Stimulated activated CD8-positive, alpha-beta memory T cell treated with anti-CD3 and anti-CD28 coated beads, Interleukin-7, amount 100 ng/mL, for 1 hour (primary cell): ENCODE measurements at places on chromosomes 4 and X.

DNA sequence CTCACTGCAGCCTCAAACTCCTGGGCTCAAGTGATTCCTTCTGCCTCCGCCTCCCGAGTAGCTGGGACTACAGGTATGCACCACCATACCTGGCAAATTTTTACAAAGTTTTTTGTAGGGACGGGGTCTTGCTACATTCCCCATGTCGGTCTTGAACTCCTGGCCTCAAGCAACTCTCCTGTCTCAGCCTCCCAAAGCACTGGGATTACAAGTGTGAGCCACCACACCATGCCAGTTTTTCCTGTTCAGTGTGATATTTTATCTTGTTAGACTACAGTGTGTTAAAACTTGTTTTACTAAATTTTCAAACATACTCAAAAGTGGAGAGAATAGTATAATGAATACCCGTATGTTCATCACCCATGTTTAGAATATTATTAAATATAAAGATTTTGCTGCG, 12.1 kb downstream of the HPRT1 start:
- no peak for DNase-seq

- DNase-seq = no peak
These were observed 26.3 kb downstream of the PDHA1 start for GRCh38 chrX:19370061-19370460.

GRCh38 chr4:78357122-78357521, 194.4 kb upstream of the ANXA3 start:
- DNase-seq = no peak

GRCh38 chr4:166144607-166145006, 271.6 kb downstream of the TLL1 start:
- DNase-seq = no peak

DNA sequence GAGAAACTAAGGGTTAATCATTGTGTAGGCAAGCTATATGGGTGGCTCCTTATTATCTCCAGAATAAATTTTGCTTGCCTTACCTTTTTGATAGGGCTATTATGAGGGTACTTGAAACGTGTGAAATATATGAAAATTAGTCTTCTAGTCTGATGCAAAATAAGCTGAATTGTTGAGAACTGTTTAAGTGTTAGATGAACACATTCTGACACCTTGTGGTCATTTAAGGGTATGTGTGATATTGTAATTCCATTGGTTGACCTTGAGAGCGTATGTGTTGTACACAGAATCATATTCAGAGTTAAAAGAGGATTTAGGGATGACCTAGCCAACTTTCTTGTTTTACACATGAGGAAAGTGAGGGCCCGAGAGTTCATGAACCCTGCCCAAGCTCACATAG, 44.6 kb upstream of the LINC00632 start:
- no peak for DNase-seq

DNA sequence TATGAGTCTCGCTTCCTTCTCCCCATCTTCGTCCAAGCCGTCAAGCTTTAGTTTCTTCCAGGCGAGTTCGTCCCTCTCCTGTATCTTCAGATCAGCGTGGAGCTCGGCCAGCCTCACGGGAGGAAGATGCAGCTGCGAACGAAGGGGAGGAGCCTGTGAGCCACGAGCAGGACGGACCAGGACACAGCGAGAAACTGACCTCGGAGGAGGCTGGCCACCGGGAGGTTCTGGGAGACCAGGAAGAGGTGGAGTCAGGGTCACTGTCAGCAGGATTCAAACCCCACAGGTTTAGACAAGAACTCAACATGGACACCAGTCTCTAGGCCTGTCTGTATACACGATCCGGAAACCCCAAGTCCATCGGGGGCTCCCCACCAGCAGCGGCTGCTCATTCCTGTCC, 7.3 kb downstream of the LRPAP1 start:
- DNase-seq = no peak

DNA sequence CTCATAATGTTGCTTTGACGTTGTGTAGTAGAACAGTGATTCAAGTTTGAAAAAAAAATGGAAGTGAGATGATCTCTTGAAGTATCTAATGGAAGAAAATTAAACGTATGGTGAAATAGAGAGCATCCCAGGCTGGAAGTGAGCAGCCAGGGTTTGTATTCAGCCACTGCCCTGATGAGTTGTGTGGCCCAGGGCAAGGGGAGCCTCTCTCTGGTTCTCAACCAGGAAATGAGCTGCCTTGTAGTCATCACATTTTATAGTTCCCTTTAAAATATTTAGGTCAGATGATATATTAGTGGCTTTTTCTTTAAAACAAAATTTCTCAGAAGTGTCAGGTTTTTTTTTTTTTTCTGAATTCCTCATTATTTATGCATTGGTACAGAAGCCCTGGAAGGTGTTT, 150.3 kb downstream of the GPAT3 start:
- DNase-seq = no peak
